Small intestine (tissue), 16 donors: ENCODE measurements at places on chromosomes 11 and 22. TPM values are rescaled to one million over a fixed set of nuclear protein-coding genes. Genes with fewer than 3 reads are reported as not detected.
A peak's percentile ranks its signal among the peaks of the same experiment; 100 is the strongest.

Gene KRTAP5-2
- polyA plus RNA-seq = not detected

GRCh38 chr22:28951969-28952521 is 68.7 kb downstream of the ZNRF3 start:
- no peak for DNase-seq

Gene TRIM49
- not detected for polyA plus RNA-seq

Gene NLRP14
- polyA plus RNA-seq = not detected

DNA sequence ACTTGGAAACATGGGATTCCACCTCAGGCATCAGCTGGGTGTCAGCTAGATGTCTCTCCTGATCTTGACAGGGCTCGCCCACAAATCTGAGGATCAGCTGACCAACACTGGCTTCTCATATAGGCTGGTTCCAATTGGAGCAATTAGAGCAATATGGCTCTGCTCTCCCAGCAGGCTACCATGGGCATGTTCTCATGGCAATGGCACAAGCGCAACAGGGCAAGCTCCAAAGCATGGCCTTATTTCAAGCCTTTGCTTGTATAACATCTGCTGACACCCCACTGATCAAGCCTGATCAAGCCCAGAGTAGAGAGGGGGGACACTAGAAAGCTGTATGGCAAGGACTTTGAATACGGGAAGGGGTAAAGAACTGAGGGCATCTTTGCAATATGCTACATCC is 40.7 kb upstream of the SPATA19 start:
- no peak for DNase-seq

Gene OR5B21
- polyA plus RNA-seq = not detected

Gene CRYBA4
- not detected for polyA plus RNA-seq

DNA sequence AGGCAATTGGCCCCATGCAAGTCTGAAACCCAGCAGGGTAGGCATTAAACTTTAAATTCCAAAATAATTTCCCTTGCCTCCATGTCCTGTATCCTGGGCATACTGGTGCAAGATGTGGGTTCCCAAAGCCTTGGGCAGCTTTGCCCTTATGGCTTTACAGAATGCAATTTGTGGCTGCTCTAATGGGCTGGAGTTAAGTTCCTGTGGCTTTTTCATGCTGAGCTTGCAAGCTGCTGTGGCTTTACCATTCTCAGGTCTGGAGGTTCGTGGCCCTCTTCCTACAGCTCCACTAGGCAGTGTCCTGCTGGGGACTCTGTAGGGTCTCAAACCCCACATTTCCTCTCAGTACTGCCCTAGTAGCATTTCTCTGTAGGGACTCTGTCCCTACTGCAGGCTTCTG is 15.0 kb upstream of the BIRC3 start:
- no peak for DNase-seq

Gene APIP
- 23.6 TPM for polyA plus RNA-seq

Gene TSKU
- 22.8 TPM for polyA plus RNA-seq

GRCh38 chr11:109041876-109042275 is 377.0 kb downstream of the DDX10 start:
- no peak for DNase-seq

- no peak for DNase-seq
Measured at GRCh38 chr11:117931971-117932370, 2.8 kb upstream of the TMPRSS13 start.

DNA sequence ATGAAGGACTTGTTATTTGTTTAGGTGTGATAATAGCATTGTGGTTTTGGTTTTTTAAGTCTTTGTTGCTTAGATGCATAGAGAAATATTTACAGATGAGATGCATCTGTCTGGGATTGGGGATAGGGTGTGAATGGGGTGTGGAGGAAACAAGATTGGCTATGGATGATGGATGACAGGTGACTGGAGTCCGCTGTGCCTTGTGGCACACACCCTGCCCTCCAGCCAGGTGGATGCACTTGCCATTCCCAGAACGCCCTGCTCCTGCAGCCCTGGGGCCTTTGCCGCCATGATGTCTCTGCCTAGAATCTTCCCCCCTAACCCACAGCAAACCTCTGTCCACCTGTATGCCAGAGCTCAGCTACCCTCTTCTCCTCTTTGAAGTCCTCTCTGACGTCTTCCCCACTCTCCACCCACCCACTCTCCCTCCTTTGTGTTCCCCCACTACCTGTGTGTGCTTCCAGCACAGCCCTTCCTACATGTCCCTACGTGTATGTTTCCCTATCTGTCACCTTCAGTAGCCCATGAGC is 54.7 kb downstream of the WNT11 start:
- no peak for DNase-seq

DNA sequence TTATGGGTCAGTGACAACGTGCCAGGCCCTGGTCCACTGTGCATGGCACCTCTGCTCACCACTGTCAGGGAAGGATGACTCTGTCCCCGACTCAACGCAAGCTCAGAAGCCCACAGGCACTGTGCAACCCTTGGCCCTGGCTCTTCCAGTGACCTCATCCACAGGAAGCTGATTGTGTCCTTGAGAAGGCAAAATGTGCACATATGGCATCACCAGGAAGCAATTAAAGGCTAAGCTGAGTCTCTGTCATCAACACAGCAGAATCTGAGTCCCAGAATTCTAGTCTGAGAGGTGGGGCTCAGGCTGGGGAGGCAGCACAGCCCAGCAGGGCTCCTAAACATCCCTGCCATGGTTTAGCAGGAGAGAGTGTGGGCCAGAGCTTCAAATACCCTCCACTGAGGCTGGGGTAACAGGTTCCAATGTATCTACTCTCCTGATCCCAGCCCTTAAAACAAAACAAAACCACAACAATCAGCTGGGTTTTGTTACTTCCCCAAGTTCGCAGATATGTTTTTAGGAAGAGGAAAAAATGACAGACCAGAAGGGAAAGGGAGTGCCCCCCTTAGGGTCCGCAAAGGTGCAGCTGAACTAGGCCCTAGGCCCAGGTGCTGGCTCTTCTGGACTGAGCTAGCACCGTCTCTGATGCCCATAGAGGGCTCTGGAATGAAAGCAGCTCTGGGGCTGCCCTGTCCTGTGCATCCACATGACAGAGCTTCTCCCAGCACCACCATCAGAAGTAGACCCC is 33.5 kb upstream of the GNAZ start:
- peak; percentile 39 for DNase-seq

- no peak for DNase-seq
Measured at GRCh38 chr11:11468954-11469353, 115.9 kb upstream of the CSNK2A3 start.

GRCh38 chr11:133153031-133153430 is 379.3 kb downstream of the OPCML start:
- no peak for DNase-seq

- DNase-seq = no peak
Measured at GRCh38 chr11:26651916-26652315, 69.9 kb downstream of the SLC5A12 start.

- no peak for DNase-seq
Measured at GRCh38 chr11:70525006-70525405, 126.7 kb downstream of the CTTN start.

- DNase-seq = no peak
Measured at GRCh38 chr11:33778675-33779074, 4.4 kb upstream of the FBXO3 start.

GRCh38 chr11:14119357-14119756 is 156.8 kb downstream of the SPON1 start:
- DNase-seq = no peak

GRCh38 chr11:106395716-106396349 is 318.4 kb downstream of the AASDHPPT start:
- no peak for DNase-seq

GRCh38 chr22:35230839-35231584 is 26.3 kb upstream of the HMGXB4 start:
- no peak for DNase-seq

DNA sequence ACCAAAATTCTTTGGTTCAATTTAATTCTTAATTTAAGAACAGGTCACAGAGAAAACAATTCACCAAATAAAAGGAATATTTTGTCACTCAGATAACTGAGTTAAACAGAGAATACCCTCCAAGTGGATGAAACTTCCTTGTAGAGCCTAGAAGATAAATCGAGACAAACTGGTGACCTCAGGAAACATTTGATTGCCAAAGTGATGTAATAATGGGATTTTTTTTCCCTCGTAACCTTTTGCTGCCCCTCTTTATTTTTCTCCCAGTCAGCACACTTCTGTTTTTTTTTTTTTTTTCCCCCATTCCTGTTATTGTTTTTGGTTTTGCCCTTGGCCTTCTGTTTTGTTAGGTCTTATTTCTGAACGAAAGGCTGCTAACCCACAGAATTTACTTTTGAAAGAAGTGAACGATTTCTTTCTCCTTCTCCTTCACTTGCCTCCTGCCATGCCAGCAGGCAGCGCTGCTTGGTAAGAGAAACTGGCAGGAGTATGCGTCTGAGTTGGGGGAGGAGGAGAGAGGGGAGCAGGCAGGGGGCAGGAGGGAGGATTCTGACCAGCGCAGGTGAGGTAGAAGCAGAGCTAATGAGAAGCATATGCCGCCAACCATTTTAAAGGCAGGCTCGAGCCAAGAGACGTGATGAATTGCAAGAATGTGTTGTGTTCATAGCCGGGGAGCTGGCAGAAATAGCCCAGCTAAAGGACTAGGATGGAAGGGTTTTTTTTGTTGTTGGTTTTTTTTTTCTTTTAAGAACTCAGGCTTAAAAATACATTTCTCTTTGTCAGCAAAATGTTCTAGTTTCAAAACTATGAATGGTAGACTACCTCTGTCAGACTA is 121.9 kb upstream of the MTMR2 start:
- no peak for DNase-seq

- DNase-seq = no peak
Measured at GRCh38 chr11:86519064-86519911, 144.6 kb downstream of the CCDC81 start.

Gene WDR74
- polyA plus RNA-seq = 47.5 TPM

DNA sequence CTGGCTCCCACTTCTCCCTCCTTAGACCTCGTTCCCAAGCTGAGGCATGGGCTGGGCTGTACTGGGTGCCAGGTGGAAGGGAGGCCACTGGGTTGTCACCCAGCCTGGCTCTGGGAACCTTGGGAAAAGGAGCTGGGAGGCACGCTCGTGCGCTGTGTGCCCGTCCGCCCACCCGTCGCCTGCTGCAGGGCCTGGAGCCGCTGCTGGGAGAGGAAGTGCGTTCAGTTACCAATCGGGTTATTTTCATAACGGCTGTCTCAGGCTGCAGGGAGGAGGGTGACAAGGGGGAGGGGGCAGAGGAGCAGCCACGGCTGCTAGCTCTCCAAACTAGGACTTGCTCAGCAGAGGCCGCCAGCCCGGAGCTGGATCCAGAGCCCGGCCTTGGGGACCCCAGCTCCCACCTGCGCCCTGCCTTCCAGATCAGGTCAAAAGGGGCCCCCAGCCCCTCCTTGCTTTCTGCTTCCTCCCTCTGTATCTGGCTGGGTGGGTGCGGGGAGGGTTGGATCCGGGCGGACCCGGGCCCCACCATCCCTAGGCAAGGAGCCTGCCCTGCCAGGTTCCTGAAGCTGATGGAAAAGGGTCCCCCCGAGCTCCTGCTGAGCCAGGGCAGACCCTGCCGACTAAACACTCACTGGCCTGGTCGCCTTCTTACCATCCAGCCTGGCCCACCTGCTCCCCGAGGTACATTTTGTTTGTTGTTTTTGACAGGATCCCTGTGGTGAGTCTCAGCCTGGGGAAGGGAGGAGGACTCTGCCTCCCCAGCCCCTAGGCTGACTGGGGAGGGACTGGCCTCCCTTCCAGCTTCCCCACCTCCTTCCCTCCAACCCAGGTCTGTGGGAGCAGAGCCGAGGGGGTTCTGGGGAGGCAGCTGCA is 14.3 kb downstream of the DGKZ start:
- DNase-seq = no peak

- no peak for DNase-seq
Measured at GRCh38 chr22:22037229-22037628, 54.6 kb upstream of the TOP3B start.

GRCh38 chr22:45200860-45201511 is 37.3 kb downstream of the NUP50 start:
- DNase-seq = no peak

GRCh38 chr22:33897448-33897835 is 22.8 kb downstream of the LARGE1 start:
- no peak for DNase-seq

Gene PPM1F
- 16.7 TPM for polyA plus RNA-seq

DNA sequence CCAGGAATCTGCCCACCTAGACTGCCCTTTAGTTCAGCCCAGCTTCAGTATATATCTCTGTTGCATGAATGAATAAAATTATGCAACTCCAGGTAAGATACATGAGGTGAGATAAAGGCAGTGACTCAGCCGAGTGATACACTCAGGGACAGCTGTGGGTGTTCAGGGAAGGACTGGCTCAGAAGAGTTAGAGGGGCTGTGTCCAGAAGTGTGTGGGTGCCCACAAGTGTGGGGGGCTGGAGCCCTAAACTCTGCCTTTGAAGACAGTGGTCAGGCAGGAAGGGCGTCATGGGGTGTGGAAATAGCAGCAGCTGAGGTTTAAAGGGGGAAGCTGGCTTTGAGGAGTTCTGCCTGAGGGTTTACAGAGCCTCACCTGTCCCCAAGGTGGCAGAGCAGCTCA is 8.3 kb downstream of the FTH1 start:
- peak; percentile 84 for DNase-seq

Gene HSPB2
- polyA plus RNA-seq = not detected

DNA sequence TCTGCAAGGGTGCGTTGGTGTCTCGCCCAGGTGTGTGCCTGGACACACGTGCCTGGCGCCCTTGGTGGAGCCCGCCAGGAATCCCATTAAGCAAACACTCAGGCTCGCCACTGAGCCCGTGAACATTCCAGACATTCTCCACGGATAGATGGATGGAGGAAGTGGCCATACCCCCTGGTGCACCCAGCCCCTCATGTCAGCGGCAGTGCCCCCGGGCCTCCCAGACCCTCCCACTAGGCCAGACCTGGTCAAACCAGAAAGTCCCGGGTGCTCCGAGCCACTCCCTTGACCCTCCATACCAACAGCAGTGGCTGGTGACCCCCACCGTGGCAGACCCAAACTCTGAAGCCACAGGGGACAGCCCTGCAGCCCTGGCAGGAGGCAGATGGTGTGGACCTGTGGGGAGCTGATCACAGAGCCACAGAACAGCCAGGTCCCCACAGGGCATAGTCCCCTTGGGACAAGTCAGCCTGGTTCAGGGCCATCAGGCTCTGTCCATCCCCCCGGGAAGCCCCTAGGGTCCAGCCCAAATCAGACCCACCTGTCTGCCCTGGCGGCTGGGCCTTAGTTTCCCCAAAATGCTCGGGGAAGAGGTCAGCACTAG is 1.9 kb downstream of the EPS8L2 start:
- no peak for DNase-seq

Gene NXPE2
- polyA plus RNA-seq = not detected

DNA sequence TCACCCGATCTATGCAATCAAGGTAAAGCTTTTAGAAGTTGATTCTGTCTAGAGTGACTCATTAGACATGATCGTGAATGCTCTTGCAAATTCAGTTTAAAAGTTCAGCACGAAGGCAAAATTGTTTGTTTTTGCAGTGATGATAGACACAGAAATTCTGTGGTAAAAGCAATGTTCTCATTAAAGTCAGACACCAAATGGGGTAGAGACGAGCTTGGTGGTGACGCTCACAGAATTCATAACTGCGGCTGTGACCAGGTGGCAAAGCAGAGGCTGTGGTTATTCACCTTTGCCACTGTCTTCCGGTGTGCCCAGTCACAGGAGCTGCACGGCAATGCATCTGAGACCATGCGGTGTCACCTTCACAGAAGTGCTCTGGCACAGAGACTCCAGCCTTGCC is 83.4 kb downstream of the WNT7B start:
- no peak for DNase-seq

Gene TLCD5
- polyA plus RNA-seq = 1.7 TPM
